ENCODE measurements at places on chromosomes 3 and 15. TPM values are rescaled to one million over a fixed set of nuclear protein-coding genes. Genes with fewer than 3 reads are reported as not detected.

The SECISBP2L gene
- total RNA-seq, result 31.0 TPM

The HCN4 gene
- total RNA-seq, result 0.05 TPM

The CYFIP1 gene
- total RNA-seq, result 18.7 TPM

The GNAT1 gene
- not detected for total RNA-seq

The NLGN1 gene
- not detected for total RNA-seq

The LPCAT4 gene
- 96.8 TPM for total RNA-seq
